ENCODE measurements at places on chromosomes 11 and 22.

DNA sequence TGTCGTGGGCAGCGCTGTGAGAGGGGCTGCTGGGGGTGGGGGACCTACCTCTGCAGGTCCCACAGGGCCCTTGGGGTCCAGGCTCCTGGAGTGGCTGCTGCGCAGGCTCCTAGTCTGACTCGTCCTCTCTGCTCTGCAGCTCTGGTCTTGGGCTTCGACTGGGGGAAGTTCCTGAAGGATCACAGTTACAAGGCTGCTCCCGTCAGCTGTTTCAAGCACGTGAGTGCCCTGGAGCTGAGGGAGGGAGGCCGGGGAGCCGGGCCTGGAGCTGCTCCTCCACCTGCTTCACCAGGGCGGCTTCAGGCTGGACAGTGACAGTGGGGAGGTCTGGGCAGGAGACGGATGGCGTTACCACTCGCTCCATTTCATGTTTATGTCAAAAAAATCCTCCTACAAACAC lies 11.9 kb downstream of the L3MBTL2 start:
- DNase-seq = no peak

- DNase-seq = no peak
Observed at GRCh38 chr11:58659910-58660570, 37.6 kb downstream of the CNTF start.

- no peak for DNase-seq
Observed at GRCh38 chr11:104402812-104403521, 239.0 kb upstream of the PDGFD start.

GRCh38 chr22:49600468-49600867 lies 227.2 kb downstream of the BRD1 start:
- DNase-seq = no peak

GRCh38 chr11:281486-282161 lies 3.4 kb downstream of the NLRP6 start:
- no peak for DNase-seq

Data from central memory CD4-positive, alpha-beta T cell (primary cell).